Stimulated activated CD4-positive, alpha-beta T cell treated with anti-CD3 and anti-CD28 coated beads, Interleukin-12 subunit alpha, Interleukin-12 subunit beta, amount 100 ng/mL, for 4 hours (primary cell): ENCODE measurements at places on chromosomes 5 and 9.

DNA sequence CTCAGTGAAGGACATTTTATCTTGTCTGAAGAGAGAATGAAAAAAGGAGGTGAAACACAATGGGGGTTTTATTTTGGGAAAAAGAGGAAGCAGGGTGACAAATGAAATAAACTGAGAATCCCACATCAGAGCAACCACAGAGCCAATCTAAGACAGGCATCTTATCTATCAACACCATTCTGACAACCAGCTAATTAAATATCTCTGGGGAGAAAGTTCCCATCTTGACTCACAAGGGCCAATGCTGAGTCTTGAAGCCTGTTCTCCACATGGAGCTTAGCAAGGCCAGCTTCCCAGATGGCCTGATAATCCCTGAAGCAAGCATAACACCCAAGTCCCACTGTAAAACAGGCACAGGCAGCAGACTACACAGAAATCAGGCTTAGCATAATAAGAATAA lies 30.4 kb downstream of the DPYSL3 start:
- DNase-seq, result no peak

DNA sequence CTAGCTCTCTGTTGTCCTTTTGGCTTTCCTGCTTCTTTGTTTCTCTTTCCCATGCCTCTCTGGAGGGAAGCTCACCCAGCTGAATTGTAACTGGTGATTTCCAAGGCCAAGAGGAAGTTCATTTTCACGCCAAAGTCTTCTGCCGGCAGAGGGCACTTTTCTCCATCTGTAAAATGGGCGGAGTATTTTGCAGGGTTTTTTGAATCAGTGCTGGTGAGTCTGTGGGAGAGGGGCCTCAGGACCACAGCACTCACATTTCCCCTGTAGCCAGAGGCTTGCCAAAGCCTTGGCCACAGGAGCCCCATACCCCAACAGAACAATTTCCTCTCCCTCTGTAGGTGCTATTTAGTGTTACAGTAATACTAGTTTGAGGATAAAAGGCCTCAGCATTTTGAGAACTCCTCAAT lies 42.3 kb upstream of the MATR3 start:
- peak; percentile 14 for DNase-seq

DNA sequence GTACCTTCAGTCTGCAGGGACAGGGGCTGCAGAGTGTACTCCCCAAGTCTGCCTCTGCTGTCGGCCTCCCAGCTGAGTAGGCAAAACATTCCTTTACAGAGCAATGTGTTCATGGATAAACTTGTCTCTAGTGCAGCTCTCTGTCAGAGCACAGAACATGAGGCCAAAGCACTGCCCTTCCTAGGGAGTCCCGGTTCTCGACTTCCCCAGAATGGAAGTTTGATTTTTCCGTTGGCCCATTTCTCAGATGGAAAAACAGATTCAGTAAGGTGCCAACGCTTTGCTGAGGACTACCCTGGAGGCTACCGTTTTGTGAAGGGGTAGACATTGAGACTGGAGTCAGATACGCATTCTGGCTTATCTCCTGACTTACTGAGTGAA lies 422 bp upstream of the TRIM32 start:
- DNase-seq, result no peak

- DNase-seq, result no peak
Observed at GRCh38 chr5:6333182-6333905, 45.0 kb downstream of the MED10 start.

DNA sequence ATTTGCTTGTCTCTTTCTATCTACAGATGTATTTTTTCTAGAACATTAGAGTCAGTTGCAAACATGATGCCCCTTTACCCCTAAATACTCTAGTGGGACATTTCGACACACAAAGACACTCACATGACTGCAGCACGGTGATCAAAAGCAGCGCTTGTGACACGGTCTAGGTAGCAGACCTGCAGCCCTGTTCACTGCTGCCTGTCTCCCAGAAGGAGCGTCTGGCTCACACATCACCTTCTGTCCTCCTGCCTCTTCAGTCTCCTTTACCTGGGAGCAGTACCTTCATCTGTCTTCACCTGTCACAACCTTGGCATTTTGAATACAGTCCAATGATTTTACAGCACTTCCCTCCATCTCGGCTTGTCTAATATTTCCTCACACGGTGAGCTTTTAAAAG lies 51.9 kb upstream of the SH3PXD2B start:
- no peak for DNase-seq

DNA sequence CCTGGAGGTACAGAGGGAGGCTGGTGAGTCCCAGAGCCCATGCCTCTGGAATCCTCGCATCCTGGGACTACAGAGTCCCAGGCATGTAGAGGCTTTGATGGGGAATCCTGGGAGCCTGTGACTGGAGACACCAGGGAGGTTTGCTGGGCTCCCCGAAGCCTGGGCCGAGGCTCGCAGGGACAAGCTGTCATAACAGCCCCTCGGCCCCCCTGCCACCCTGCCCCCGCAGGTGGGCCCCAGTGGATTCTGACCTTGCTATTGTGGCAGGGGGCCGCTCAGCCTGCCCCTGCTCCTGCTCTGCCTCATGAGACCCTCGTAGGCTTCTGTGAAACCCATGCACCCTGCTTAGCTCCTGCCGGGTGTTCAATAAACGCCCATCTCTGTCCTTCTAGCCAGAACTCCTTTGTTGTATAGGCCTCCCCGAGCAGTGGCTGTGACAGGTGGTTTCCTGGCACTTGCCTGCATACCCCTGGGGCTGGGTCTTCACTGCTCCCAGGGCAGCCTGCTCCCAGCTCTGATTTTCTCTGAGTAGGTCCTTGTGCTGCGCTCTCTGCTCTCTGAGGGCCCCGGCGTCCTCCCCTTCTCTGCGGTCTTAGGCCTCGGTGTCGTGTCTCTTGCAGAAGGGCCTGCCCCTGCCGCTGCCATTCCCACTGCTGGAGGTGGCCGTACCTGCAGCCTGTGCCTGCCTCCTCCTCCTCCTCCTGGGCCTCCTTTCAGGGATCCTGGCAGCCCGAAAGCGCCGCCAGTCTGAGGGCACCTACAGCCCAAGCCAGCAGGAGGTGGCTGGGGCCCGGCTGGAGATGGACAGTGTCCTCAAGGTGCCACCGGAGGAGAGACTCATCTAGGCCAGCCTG lies 20.4 kb downstream of the CRB2 start:
- DNase-seq, result no peak

DNA sequence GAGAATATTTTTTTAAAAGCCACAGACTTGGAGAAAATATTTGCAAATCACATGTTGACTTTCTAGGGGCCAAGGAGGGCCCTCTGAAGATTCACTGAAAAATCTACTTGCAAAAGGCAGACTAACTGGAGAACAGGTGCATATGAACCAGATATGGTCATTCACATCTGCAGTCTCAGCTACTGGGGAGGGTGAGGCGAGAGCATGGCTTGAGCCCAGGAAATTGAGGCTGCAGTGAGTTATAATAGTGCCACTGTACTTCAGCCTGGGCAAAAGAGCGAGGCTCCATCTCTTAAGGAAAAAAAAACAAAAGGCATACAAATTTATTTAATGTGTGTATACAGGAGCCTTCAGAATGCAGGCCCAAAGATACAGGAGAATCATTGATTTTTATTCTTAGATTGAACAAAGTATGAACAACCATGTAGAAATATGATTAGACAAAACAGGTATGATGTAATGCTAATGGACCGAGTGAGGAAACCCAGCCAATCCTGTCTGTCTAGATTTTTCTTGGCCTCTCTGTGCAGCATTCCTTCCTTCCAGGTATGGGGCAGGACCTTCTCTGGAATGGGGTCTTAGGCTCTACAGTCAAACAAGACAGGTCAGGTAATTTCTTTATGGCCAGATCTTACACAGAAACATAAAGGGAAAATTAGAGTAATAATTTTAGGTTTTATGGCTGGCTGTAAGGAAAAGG lies 15.3 kb upstream of the SLC27A6 start:
- no peak for DNase-seq

DNA sequence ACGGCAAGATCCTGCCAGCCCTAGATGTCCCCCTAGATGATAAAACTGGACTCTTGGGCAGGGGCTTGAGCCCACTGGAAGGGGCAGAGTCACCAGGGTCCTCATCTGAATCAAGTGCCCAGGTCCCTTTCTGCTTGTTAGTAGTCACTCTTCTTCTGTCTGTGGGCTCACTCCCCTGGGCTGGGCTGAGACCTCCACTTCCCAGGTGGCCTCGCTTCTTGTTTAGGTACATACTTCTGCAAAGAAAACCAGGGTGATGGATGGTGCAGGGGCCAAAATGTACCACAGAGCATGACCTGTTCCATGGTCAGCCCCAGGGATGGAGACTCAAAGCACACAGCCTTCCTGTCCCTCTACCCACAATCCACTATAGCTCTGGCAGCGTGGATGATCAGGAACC lies 845 bp upstream of the SLC46A2 start:
- DNase-seq, result no peak

- DNase-seq, result no peak
Observed at GRCh38 chr5:124662181-124662781, 84.2 kb downstream of the ZNF608 start.

GRCh38 chr9:88922091-88922490 lies 69.2 kb upstream of the S1PR3 start:
- no peak for DNase-seq

- DNase-seq, result no peak
Observed at GRCh38 chr5:157502143-157502647, 42.2 kb downstream of the NIPAL4 start.

DNA sequence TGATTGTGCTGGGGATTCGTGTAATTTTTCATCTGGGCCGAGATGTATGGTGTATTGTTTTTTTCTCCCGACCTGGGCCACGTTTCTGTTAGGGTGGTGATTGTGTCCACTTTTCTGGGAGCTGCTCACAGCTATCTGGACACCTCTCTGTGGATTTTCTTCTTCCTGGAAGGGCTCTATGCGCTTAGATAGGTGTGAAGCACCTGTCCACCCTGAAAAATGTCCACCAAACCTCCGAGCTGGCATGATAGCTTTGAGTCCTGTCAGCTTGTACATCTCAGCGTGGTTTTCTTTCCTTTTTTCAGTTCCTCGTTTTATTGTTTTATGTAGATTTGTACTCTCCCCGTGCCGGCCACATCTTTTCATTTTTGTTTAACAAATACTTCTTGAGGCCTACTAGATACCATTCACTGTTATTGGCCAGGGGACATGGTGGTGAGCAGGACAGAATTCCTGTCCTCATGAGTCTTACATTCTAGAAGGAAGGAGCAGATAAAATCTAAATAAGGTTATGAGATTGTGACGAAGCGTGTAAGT lies 1.1 kb downstream of the UGCG start:
- DNase-seq, result no peak

DNA sequence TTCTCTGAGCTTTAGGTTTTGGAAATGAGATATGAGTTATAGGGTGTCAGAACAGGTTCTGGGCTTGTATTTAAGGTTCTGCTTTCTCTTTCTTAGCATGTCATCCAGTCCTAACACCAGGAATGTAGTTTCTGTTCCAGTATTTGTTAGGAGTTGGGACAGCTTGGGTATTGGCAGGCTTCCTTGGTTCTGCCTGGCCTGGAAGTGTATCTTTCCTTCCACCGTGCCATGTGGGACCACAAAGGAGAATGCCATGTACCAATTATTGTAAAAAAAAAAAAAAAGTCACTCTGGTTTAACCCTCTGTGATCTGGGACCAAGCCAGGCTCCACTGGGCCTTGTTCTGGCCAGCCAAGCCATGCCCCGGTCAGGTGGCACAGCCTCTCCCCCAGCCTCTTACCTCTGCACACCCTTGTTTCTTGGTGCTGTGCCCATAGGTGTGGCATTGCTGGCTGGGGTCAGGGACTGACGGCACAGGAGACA lies 47.8 kb downstream of the ARHGAP26 start:
- no peak for DNase-seq

DNA sequence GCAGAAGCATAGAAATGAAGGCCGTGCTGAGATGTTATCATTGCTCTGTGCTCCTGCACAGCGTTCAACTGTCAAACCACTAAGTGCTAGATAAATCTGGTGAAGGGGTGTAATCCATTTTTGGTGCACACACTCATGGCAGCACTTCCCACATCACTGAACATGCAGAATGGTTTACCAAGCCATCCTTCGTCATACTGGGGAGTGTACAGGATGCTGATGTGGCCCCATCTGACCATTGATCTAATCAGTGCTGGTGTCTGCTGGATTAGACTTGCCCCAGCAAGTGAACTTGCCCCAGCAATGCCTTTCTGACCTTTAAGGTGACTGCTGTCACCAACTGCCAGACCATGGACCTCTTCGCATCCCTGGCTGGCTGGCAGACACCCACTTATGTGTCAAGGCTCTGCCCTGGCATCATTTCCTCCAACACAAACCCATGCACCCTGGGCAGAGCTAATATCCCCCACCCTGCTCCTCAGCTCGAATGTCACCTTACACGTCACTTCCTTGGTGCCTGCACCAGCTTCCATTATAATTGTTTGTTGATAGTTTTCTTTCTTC lies 4.2 kb upstream of the SEMA4D start:
- no peak for DNase-seq

DNA sequence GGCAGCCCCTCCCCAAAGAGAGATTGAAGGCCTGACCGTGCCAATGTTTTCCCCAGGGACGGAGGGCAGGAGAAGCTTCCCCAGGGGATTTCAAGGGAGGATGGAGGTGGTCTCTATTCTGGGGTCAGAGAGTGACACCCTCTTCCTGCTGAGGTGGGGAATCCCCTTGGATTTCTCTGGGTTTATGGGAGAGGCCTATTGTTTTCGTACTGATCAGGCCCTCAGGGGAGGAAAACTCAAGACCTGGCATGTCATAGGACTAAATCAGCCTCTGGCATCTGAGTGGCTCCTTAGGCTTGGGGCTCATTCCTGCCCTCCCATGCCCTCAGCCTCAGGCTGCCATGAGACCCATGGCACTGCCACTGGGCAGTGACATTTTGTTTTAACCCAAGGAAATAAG lies 44.6 kb downstream of the IRF1 start:
- DNase-seq, result no peak

DNA sequence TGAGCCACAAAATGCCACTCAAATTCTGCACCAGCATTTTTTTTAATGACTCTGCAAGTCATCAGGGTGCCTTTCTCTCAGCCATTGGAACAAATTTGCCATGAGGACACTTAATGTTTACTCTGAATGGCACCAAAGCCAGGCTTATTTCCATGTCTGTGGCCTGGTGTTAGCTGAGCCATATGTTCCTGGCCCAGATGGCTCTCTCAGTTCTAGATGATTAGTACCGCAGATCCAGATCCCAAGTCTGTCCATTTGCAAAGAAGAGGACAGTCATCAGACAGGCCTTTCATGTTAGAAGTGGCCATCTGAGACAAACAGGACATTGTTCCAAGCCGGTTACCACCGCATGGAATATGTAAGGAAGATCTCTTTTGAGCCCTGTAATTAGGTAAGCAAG lies 70.3 kb downstream of the INSYN2B start:
- DNase-seq, result no peak

- DNase-seq, result no peak
Observed at GRCh38 chr5:74954919-74955318, 88.7 kb upstream of the FAM169A start.

DNA sequence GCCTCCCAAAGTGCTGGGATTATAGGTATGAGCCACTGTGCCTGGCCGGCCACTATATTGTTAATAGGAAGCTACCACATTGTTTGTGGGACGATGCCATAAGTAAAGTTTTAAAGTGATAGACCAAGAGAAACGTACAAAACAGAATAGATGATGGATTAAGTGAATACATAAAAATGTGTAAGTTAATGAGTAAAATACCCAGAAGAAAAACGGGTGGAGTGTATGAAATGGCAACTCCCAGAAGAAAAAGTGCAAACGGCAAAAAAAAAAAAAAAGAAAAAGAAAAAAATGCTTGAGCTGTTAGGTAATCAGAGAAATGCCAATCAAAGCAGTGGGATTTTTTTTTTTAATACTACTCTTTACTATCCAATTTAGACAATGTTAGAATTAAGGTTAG lies 246.0 kb downstream of the PDZD2 start:
- no peak for DNase-seq
